Vagina (tissue), 2 donors: ENCODE measurements at places on chromosomes 16 and 17.

DNA sequence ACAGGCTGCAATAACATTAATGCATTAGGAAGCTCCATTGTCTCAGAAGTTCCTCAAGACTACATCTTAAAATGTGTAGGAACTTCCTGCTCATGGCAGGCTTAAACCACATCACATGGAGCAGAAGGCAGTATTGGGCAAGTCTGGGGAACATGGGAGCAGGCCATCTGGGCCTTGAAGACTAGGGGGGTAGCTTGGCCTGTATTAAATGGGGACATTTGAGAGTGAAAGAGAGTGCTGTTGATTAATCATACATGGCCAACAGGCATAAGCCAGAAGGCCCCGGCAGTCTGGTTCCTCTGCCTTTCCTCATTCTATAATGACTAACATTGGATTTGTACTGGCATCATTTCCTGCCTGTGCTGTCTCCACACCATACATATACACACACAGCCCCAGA is 25.2 kb upstream of the SLC5A11 start:
- no peak for DNase-seq

- DNase-seq: no peak
Observed at GRCh38 chr17:36889770-36890349, 47.4 kb upstream of the LHX1 start.

DNA sequence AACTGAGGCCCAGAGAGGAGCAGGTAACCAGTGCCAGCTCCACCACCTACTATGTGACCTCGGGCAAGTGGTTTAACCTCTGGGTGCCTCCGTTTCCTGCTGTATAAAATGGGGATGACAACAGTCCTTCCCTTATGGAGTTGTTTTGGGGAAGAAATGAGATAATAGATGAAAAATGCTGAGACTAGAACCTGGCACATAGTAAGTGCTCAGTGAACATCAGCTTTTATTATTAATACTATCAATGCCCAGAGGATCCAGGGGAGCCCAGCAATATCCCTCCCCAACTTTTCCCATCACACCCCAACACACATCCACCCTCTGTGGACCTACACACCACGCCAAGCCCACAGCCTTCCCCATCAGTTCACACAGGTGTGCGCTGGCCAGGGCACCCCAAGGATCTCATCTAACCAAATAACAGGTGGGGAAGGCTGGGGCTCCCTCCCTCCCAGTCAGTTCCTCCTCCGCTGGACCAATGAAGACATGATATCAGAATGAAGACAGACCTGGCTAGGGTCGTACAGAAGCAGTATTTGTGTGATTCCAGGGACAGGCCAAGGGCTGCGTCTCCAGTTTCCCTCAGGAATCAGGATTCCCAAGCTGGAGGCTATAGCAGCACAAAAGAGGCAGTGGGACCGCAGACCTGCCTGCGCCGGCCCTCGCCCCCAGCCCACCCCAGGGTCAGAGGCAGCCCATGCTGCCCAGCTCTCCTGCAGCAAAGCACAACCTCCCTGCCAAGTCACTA is 1.8 kb downstream of the ATP2A3 start:
- DNase-seq: no peak

DNA sequence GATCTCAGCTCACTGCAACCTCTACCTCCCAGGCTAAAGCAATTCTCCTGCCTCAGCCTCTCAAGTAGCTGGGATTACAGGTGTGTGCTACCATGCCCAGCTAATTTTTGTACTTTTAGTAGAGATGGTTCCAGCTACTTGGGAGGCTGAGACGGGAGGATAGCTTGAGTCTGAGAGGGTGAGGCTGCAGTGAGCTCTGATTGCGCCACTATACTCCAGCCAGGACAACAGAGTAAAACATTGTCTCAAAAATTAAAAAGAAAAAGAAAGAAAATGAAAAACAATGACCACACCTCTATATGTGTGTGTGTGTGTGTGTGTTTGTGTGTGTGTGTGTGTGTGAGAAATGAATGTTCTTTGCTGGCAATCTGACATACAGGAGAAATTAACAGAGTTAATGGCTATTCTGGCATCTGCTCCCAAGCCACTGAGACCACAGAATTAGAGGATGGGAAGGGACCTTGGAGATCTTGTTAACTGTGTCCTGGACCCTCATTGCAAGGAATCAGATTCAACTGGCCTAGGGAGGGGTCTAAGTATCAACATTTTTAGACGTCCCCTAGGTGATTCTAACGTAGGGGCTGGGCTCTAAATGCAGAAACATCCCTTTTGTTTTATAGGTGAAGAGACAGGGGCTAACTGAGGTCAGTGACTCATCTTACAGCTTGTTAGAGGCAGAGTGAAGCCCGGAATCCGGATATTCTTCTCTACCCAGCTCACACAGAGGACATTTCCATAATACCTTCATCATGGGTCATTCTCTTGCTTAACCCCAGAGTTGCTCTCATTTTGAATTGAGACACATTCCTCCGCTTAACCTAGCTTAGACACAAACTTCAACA is 16.4 kb upstream of the MARCHF10 start:
- no peak for DNase-seq

DNA sequence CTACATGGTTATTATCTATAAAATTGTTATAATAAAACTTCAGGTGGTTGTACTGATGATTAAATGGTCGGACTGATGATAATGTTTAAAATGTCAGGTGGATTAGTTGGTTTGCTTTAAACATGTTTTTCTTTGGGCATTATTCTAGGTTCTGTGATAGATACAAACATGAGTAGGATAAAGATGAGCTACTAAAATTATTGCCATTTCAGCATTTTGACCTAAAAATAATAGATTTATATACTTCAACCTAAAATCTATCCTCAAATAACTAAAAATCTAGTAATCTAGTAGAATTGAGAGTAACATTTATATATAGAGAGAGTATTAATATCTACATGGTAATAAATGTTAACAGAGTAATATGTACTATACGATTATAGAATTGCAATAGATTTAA is 241.7 kb upstream of the CDH8 start:
- DNase-seq: no peak

DNA sequence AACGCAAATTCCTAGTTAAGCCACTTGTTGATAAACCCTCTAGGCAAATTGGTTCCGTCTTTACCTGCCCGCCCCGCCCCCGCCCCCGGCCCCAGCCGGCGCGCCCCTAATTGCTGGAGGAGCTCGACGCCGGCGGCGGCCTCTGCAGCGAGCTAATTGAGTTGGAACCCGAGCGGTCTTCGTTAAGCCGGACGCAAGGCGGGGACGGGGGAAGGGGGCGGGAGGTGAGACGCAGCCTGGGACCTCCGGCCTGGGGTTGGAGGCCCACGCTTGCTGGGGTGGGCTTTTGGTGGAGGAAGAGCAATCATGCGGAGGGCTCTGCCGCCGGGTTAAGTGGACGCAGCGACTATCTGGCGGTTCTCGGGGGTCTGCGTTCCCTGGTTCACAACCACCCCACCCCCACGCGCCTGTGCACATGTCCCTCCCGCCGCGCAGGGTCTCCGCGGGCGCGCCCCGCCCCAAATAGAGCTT is 12.7 kb upstream of the FOXF1 start:
- no peak for DNase-seq

DNA sequence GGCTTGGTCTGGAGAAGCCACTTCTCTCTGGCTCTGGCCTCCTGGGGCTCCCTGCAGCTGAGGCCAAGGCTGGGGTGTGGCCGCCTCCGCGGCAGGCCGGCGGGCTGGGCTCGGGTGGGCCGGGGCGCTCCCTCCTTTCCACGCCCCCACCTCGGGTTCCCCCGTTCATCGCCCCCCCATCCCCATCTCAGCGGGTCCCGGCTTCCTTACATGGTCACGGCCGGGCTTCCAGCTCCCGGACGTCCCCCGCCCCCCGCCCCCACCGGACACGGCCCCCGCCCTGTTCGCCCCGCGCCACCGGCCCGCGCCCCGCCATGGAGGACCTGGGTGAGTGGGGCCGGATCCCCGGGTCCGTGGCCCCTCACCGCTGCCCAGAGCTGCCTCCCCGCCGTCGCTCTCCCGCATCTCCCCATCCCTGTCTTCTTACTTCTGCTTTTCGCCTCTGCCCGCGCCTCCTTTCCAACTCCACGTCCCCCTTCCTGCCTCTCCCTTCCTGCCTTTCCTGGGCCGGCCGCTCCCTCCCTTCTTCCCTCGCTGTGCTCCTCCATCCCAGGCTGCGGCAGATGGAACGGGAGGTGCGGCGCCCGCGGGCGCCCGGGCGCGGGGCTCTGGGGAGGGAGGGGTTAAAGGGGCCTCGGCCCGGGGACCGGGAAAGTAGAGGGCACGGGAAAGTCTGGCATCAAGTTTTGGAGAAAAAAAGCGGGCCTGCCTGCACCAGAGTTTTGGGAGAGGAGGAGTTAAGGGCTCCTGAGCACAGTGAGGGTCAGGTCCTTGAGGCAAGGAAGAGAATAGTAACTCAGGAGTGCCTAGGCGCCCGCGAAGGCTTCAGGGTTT is at the start of gene TGFB1I1:
TGFB1I1 (plus strand) TSS at position 278 of the 834 bp plus-strand sequence; CDS start at position 315, 37 bp downstream.
- DNase-seq: no peak

- no peak for DNase-seq
Observed at GRCh38 chr16:10088380-10088793, 93.8 kb downstream of the GRIN2A start.

- DNase-seq: no peak
Observed at GRCh38 chr16:85674828-85675227, 13.9 kb downstream of the GINS2 start.

- no peak for DNase-seq
Observed at GRCh38 chr16:17431968-17432625, 38.7 kb downstream of the XYLT1 start.

DNA sequence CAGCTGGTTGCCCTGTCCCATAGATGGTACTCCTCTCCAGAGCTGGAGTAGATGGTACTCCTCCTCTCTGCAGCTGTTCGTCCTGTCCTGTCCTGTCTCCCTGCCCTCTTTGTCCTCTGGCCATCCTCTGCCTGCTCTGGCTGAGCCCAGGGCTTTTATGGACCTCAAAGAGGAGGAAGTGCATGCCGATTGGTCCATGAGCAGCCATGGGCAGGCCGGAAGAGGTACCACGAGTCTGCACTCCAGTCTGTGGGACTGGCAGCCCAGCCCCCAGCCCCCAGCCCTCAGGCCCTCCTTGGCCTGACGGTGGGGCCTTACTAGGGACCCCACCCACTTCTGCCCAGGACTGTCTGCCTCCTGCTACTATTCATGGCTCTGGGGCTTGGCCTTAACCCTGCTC is 27.0 kb downstream of the GNGT2 start:
- DNase-seq: no peak

- no peak for DNase-seq
Observed at GRCh38 chr17:57984261-57984890, 3.7 kb downstream of the VEZF1 start.

DNA sequence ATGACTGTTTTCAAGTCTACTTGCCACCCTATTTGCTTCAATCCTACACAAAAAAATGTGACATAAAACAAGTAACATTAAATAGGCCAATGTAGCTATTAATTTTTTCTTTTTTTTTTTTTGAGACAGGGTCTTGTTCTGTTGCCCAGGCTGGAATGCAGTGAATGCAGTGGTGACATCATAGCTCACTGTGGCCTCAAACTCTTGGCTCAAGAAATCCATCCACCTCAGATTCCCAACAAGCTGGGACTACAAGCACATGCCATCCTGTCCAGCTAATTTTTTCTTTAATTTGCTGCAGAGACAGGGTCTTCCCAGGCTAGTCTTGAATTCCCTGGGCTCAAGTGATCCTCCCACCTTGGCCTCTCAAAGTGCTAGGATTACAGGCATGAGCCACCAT is 29.4 kb downstream of the ANKFY1 start:
- DNase-seq: no peak

GRCh38 chr16:24668481-24669061 is 60.9 kb upstream of the TNRC6A start:
- peak; percentile 92 for DNase-seq

DNA sequence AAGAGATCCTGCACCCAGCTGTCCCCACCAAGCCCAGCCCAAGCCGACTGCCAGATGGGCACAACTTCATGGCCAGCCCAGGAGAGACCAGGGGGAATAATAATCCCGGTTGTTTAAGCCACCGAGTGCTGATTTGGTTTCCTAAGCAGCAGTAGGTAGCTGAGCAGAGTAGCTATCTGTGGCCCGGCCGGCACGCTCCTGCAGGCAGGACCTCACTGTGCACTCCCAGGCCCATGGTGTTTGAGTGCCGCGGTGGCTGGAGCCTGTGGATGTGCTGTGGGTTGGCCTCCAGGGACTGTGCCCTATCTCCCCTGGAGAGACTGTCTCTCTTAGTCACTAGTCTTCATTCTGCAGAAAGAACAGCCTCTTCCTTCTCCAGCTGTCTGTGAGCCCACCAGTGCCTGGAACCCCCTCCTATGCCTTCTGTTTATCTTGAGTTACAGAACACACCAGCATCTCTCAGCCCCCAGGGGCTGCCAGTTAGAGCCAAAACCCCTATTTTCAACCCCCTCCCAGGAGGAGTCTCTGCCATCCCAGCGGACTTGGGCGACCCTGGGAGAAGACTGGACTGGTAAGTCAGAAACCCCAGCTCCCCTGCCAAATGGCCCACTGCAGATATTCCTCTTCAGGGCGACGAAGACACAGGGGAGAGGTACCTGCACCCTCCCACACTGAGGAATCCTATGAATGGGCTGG is 152.0 kb downstream of the SDK2 start:
- DNase-seq: no peak

DNA sequence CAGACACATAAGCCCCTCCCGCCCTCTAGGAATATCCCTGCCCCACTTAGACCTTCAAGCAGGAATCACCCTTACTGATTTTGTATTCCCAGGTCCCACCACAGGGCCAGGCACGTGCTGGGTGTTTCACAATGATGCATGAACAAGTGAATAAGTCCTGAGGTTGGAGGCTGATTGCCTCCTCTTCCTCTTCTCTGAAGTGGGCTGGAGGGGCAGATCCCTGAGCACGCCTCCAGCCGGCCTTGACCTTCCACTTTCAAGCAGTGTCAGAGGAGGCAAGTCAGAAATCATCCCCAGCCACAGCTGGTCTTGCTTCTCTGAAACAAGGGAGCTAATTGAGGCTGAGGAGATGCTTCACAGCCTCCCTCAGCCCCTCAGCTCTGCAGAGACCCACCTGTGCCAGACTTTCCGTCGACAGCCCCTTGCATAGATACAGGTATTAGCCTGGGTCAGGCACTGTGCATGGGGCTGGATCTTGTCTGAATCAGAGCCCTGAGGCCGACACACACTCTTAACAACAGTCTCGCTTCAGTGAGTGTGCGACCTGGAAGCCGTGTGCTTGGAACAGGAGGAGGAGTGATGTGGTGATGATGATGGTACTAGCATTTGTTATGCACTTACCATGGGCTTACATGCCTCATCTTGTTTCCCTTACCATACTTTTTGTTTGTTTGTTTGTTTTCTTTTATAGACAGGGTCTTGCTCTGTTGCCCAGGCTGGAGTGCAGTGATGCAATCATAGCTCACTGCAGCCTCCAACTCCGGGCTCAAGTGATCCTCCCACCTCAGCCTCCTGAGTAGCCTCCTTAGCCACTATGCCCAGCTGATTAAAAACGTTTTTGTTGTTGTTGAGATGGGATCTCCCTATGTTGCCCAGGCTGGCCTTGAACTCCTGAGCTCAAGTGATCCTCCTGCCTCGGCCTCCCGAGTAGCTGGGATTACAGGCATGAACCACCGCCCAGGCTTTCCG is 15.0 kb downstream of the MRM1 start:
- DNase-seq: no peak

DNA sequence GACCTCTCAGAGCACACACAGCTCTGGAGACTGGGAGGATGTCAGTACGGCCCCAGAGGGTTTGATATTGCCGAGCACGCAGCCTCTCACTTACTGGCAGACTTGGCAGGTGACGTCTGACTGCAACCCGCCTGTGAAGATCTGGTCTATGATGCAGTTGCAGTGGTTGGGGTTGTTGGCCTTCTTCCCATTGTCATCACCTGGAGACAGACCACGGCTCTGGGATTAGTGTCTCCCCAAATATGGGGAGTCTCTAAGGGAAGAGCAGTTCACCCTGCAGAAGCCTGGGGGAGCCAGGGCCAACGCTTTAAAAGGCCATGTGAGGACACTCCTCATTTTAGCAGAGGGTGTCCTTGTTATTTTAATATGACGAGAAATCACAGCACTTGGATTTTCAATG is 30.1 kb downstream of the USP22 start:
- no peak for DNase-seq
